ENCODE measurements at places on chromosomes 4 and X.

DNA sequence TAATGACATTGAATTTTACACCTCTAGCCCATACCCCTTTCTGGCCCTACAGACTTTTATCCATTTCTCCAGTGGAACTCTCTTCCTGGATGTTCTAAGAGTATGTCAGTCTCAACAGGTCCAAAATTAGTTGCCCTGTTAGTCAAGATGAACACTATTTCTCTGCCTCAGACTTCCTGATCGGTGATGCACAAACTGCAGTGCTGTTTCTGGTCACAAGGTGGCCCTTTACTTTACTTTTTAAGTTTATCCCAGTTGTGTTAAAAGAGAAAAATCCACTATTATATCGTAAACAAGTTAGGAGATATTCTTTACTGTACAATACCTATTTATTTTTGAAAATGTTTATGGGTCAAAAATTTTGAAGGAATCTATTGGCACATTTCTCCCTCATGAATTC lies 13.1 kb downstream of the TCEAL7 start:
- no peak for DNase-seq

DNA sequence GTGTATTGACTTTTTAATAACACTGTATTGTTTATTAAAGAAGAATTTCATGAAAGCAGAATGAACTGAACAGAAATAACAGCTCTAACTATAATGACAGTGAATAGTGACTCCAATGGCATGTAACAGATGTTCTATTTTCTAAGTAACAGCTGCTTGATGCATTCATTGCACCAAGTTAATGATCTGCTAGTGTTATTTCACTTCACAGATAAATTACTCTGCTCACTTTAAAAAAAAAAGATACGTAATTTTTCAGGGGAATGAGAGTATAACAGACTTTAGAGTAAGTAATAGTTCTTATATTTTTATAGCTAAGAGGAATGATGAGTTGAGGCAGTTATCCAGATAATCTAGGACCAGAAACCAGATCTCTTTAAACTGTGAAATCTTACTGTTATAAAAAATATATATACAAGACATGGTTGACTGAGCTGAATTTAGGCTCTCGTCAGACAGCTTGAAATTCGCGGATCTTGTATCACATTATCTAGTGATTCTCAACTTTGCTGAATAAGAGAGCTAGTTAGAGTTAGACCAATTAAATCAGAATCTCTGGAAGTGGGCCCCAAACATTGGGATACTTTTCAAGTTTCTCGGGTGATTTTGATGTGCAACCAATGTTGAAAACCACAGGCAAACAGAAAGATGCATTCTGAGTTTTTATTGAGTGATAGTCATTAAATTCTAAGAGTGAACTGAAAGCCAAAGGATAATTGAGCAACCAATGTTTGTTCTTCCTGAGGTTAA lies 840.7 kb downstream of the DMD start:
- DNase-seq = no peak

DNA sequence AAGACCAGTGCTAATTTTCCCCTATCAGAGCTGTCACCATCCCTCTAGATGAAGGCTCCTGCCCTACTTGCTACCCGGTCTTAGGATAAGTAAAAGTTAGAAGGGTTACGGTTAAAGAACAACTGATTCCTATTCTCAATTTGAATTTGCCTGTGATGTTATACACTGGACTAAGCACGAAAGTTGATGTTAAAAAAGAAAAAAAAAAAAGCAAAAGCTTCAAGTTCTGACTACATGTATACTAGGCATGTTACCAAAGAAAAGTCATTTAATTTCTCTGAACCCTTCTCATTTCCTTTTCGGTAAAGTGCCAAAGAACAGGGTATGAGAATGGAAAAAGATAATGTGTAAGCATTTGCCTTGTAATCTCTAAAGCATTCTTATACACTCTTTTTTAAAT lies 1.4 kb upstream of the PPID start:
- DNase-seq = no peak

- no peak for DNase-seq
These were observed 150.6 kb upstream of the MBNL3 start for GRCh38 chrX:132639446-132639845.
